ENCODE measurements at places on chromosomes 16 and 17. TPM values are rescaled to one million over a fixed set of nuclear protein-coding genes. Genes with fewer than 3 reads are reported as not detected.

Gene MAP2K6
- 3.0 TPM for total RNA-seq

Gene TP53TG3C
- total RNA-seq = not detected

Gene ZNF624
- 4.2 TPM for total RNA-seq

Gene ERCC4
- total RNA-seq = 6.1 TPM

Gene USH1G
- under 0.01 TPM for total RNA-seq
